ENCODE measurements at places on chromosomes 3 and 15.

- no peak for DNase-seq
These were observed 19.7 kb upstream of the PTPRG start for GRCh38 chr3:61541694-61542093.

DNA sequence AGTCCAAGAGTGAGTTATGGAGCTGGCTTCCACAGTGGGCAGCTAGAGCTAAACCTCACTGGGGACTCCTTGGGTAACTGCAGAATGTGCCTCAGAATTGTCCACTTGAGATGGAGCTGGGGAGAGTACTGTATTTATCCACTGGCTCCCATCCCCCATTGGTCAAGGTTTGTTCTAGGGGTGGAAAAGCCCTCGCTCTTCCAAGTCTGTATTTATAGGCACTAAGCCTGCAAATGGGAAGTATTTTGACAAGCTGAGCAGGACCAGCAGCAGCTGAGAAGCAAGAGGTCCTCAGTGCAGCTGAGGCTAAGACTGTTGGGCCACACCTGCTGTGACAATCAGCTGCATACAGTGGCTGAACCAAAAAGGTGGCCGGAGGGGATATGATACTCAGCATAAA is 5.8 kb downstream of the USP13 start:
- DNase-seq = no peak

- no peak for DNase-seq
These were observed 120.3 kb upstream of the SUCLG2 start for GRCh38 chr3:67774676-67775075.

DNA sequence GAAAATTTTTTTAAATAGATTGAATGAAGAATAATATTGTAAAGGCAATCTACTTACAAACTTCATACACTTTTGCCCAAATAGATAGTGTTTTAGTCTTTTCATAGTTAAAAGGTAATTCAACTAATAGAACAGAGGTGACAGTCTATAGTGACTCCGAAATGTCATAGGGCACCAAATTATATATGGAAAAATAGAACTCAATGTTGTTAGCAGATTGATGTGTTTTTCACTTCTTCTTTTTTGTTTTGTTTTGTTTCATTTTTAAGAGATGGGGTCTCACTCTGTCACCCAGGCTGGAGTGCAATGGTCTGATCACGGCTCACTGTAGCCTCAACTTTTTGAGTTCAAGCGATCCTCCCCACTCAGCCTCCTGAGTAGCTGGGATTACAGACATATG is 721 bp downstream of the CSTA start:
- DNase-seq = no peak

DNA sequence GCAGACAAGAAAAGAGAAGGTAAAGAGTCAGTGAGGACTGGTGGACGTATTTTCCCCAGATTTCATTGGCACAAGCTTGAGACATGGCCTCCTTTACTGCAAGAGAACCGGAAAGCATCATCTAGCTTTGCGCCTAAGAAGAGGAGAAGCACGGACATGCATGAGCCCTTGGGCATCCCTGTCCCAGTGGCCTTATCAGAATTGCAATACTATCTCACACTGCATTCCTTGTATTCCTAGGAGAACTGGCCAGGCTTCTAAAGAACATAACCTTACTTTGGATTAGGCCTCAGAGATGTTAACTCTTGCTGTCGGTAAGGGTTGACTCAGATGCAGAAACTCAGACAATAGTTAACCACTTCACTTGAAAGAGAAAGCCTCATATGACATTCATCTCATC is 229.5 kb upstream of the PRICKLE2 start:
- DNase-seq = no peak
